CD4-positive, alpha-beta T cell (primary cell): ENCODE measurements at places on chromosomes 2 and 18. TPM values are rescaled to one million over a fixed set of nuclear protein-coding genes. Genes with fewer than 3 reads are reported as not detected.

The CYS1 gene
- total RNA-seq, result not detected

GRCh38 chr18:7592305-7593071 lies 25.4 kb downstream of the PTPRM start:
- H3K27me3 ChIP-seq, result no peaks in the 10 kb centered on the region
- H3K4me3 ChIP-seq, result no peak overlapping the region
- no peaks in the 10 kb centered on the region for H3K4me1 ChIP-seq
- no peaks in the 10 kb centered on the region for H3K36me3 ChIP-seq
- no peak overlapping the region for H3K27ac ChIP-seq

The CNTNAP5 gene
- total RNA-seq, result not detected

- no peaks in the 10 kb centered on the region for H3K36me3 ChIP-seq
- no peak overlapping the region for H3K4me3 ChIP-seq
Observed at GRCh38 chr18:43620936-43621335, 343.6 kb upstream of the SYT4 start.

The CPO gene
- total RNA-seq, result not detected

DNA sequence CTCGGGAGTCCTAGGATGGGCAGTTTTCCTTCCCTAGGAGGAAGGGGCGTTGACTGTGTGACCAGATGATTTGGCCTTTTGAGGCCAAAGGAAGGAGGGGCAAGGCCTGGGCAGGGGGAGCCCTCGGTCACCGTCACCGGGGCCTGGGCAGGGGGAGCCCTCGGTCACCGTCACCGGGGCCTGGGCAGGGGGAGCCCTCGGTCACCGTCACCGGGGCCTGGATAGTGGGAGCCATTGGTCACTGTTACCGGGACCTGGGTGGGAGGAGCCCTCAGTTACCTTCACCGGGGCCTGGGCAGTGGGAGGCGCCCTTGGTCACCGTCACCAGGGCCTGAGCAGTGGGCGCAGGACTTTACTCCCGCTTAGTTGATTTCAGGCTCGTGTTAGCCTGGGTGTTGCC lies 17.3 kb downstream of the D2HGDH start:
- H3K27me3 ChIP-seq, result no peaks in the 10 kb centered on the region
- peaks cover 43% of the 10 kb centered on the region for H3K36me3 ChIP-seq
- H3K4me3 ChIP-seq, result no peak overlapping the region
- no peak for DNase-seq
- no peak overlapping the region for H3K27ac ChIP-seq

The MC5R gene
- not detected for total RNA-seq

The GPC1 gene
- total RNA-seq, result 0.98 TPM

The EVX2 gene
- not detected for total RNA-seq

- peaks cover 3% of the 10 kb centered on the region for H3K27me3 ChIP-seq
- H3K36me3 ChIP-seq, result no peaks in the 10 kb centered on the region
- H3K4me1 ChIP-seq, result peaks cover 2% of the 10 kb centered on the region
- DNase-seq, result no peak
- H3K27ac ChIP-seq, result no peak overlapping the region
Observed at GRCh38 chr2:239523147-239523953, 122.5 kb upstream of the HDAC4 start.

The ABCB11 gene
- not detected for total RNA-seq

DNA sequence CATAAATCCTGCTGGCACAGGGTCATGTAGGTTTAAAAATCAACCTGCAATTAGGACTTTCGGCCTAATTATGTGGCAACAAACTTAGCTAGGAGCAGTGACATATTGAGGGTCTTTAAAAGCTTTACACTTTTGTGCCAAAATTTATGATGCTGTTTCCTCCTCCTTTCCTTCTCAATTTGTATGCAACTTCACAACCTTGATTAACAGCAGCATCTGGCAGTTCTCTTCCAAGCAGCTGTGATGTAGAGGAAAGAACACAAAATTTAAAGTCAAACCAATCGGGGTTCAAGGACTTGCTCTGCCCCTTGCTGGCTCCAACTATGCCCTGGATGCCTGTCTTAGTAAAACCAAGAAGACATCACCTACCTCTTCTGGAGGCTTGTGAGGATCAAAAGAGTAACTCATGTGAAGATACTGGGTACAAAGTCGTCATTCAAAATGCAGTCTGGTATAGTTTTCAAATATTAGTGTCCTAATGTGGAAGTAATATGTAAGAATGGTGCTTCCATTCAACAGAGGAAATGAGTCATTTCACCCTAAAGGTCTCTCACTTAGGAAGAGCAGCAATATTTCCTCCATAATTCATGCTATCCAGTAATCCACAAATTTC lies 94.7 kb downstream of the ANKRD44 start:
- H3K27me3 ChIP-seq, result no peaks in the 10 kb centered on the region
- H3K36me3 ChIP-seq, result peaks cover 10% of the 10 kb centered on the region
- H3K4me1 ChIP-seq, result peaks cover 63% of the 10 kb centered on the region
- H3K4me3 ChIP-seq, result no peak overlapping the region
- peak overlapping the region; percentile 62 for H3K27ac ChIP-seq

DNA sequence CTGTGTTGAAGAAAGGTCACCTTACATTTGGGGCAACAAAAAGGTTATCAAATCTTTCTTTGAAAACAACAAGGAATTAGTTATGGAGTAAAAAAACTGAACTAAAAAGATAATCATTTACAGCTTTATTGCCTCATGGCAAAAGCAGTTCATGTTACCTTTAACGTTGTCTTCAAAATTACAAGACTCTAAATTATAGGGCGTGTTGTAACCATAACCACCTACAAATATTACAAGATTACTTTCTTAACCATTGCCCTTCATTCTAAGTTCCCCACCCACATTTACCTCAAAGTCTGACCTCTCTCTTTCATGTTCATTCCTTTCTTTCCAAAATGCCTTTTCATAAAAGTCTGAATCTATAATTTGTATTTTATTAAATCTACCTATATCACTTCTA lies 74.6 kb upstream of the LRATD1 start:
- H3K36me3 ChIP-seq, result no peaks in the 10 kb centered on the region
- H3K27ac ChIP-seq, result no peak overlapping the region
- DNase-seq, result no peak
- no peaks in the 10 kb centered on the region for H3K4me1 ChIP-seq

DNA sequence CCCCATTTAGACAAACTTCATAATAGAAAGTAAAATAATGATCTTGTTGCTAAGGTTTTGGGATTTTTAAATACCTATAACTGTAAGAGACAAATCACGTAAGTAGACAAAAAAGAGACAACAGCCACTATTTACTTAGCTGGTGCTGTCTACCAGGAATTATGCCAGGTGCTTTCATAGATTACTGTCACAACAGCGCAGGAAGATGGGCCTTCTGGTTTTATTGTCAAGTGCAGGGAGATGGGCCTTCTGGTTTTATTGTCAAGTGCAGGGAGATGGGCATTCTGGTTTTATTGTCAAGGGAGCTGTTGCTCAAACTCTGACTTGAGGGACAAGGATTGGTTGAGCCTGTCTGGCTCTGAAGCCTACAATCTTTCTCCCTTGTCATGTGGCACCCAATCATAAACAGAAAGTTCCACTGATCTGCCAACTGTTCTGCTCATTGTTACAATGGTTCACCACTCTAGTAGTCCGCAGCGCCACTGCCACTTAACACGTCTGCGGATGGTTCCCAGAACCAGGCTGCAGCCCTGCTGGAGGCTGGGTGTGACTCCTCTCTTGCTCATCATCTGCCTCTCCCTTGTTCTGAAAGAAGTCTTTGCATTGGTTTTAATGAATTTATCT lies 95.0 kb downstream of the RNF144A start:
- no peak overlapping the region for H3K27ac ChIP-seq
- H3K27me3 ChIP-seq, result no peaks in the 10 kb centered on the region
- no peak overlapping the region for H3K4me3 ChIP-seq
- H3K36me3 ChIP-seq, result peaks cover 16% of the 10 kb centered on the region

DNA sequence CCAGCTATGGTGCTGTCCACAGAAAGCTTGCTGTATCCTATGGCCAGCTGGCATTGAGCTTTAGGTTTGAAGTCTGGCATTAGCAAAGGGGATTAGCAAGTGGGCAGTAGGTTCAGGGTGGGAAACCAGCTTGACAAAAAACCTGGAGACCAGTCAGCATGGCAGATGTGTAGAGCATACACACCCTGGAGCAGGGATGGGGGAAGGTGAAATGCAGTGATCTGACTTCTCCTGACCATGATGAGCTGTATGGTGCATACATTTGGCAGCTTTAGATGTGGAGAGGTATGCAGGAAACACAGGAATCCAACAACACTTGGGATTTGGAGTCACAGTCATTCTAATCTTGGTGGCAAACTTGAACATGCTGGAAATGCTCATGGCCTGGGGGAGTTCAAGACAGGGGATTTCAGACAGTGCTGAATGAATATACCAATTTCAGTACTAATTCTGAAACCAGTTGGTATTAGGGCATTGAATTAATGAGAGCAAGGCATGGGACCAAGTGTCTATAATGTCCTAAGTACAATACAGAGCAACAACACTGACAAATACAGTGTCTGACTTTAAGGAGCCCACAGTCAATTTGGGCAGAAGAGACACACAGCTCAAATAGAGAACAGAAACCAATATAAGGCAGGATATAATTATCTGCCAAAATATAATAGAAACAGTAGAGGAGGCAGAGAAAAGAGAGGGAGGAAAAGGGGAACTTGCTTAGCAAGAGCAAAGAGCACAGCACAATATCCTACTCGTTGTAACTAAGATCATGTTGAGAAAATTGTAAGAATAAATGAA lies 11.8 kb downstream of the ARHGAP15 start:
- H3K36me3 ChIP-seq, result peaks cover 13% of the 10 kb centered on the region
- H3K4me1 ChIP-seq, result peaks cover 21% of the 10 kb centered on the region
- no peaks in the 10 kb centered on the region for H3K27me3 ChIP-seq
- H3K4me3 ChIP-seq, result no peak overlapping the region
- H3K27ac ChIP-seq, result no peak overlapping the region

The TPO gene
- total RNA-seq, result 0.27 TPM
